ENCODE measurements at places on chromosomes 1 and 21.

DNA sequence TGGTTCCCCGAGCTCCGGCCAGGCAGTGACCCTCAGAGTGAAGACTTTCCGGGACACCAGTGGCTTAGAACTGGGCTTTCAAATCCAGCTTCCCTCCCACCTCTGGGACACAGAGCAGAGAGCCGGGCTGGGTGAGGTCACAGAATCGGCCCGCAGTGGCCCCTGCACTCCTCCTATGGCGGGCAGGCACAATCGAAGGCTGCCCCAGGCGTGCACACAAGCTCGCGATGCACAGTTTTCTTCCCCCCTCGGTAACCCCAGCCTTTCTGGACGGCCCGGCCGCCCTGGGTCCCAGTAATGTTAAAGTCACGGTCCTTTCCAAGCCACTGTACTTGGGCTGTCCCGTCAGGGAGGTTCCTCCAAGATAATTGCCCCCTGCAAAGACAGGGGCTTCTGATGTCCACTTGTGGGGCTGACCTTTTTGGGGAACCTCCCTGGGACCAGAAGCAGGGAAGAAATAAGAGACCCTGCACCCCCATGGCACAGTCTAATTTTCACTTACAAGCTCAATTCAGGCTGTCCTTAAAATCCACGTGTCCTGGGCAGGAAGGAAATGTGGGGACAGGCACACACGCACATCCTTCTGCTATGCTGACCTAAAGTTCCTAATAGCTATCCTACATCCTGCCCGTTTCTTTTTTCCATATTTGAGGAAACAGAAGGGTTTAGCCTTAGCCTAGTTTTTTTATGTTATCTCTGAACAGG lies 13.7 kb downstream of the TFF3 start:
- DNase-seq, result no peak

DNA sequence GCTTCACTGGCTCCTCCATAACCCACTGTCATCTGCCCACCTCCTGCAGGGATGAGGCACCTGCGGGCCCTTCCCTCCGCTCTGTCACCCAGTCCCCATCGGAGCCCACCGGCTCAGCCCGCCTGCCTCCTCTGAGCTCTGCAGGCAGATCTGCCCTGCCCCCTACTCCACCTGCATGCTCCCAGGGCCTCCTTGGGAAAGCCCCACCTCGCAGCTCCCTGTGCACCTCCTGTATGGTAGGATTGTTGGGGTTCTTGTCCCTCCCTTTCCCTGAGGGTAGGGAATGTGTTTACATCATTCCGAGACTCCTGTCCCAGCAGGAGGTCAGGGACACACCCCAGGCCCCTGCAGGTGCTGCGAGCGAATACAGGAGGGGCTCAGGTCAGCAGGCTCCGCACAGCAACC lies 50.5 kb downstream of the SIK1 start:
- no peak for DNase-seq

DNA sequence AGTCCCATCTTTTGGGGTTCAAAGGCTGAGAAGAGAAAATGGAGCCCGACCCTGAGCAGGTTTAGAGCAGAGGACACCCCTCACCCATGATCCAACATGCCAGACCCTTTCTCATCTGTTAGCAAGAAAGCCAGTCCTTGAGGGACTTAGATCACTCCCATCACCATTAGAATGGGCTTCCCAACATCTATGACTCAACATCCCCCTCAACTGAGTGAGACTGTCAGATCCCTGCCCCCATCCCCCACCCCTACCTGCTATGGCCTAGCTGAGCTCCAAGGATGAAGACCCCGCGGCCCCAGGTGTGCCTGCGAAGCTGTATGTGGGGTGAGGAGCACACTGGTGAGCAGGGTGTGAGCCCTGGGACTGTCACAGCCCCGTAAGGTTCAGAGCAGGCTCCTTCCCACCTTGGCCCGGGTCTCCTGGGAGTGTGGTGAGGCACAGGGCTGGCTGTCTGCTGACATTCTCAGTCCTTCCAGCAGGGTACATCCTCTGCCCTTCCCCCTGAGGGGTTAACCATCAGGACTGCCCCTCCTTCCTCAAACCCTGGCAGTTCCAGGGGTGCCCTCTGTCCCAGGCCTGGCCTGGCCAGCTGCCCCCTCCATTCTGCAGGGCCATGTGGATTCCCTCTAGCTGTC lies 21.4 kb upstream of the BLACAT1 start:
- no peak for DNase-seq

DNA sequence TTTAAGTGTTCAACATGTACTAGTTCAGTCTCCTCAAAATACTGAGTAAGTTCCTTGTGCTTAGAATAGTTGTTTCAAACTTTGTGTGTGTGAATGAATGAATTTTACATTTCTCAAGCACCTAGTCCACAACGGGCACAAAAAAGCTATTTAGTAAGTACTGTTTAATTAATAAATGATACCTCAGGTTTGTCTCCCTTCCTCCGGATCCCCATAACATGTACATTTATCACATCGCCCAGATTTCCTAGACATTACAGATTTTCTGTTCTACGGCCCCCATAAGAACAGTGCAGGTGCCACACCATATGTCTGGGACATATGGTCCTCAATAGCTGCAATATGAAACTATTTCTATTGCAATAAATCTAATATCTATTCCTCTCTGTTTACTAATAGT lies 1.3 kb upstream of the TTF2 start:
- DNase-seq, result no peak

DNA sequence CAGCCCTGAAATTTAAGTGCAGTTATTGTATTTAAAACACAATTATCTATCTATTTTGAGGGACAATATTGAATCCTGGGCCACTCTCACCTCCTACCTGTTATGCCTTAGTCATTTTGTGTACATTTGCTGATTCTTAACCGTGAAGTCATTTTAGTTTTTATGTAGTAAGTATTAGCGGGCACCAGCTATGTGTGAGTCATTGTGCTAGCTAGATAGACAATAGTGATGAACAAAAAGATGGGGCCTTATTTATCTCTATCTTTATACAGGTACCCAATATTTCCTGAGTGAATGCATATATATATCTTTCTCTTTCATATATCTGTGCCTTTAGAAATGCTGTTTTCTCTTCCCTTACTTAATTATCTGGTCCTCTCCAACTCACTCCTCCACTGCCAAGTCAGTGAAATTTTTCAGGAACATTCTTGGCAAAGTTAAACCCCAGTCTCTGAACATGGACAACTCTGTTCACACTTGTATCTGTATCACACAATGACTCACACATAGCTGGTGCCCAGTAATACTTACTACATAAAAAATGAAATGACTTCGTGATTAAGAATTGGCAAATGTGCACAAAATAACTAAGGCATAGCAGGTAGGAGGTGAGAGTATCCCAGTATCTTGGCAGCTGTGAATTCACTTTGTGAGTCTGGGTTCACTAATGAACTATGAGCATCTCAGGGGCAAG lies 166.0 kb upstream of the C8B start:
- no peak for DNase-seq

- DNase-seq, result peak; percentile 59
These were observed 18.4 kb upstream of the LY9 start for GRCh38 chr1:160777486-160778089.

DNA sequence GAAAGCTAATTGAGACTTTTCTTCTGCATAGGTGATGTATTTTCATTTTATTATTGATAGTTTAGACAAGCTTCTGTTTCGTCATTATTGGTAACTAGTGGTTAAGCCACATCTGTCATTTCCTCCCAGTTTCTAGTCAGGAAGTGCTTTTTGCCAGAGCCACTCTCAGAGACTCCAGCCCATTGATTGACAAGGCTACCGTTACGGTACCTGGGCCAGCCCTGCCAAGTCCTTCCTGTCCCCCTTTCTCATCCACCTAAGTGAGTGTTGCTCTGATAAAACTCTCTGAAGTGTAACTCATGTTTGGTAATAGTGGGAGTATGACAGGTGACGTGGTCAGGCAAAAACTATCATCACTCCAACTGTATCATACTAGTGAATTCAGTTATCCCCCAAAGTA lies 29.6 kb upstream of the AGL start:
- DNase-seq, result no peak

- DNase-seq, result no peak
These were observed 5.1 kb upstream of the PARK7 start for GRCh38 chr1:7956218-7957032.

- DNase-seq, result no peak
These were observed 114.2 kb downstream of the ADGRL4 start for GRCh38 chr1:78892260-78892840.

- no peak for DNase-seq
These were observed 179.3 kb downstream of the ETS2 start for GRCh38 chr21:38984982-38985567.

GRCh38 chr21:42010507-42011495 lies 641 bp upstream of the ZBTB21 start:
- peak; percentile 35 for DNase-seq

- DNase-seq, result no peak
These were observed 1105.0 kb downstream of the PLA2G4A start for GRCh38 chr1:187933562-187934419.

- DNase-seq, result no peak
These were observed 24.0 kb upstream of the BTG3 start for GRCh38 chr21:17636711-17637110.

- DNase-seq, result no peak
These were observed 12.4 kb upstream of the PLXNA2 start for GRCh38 chr1:208256556-208256955.

DNA sequence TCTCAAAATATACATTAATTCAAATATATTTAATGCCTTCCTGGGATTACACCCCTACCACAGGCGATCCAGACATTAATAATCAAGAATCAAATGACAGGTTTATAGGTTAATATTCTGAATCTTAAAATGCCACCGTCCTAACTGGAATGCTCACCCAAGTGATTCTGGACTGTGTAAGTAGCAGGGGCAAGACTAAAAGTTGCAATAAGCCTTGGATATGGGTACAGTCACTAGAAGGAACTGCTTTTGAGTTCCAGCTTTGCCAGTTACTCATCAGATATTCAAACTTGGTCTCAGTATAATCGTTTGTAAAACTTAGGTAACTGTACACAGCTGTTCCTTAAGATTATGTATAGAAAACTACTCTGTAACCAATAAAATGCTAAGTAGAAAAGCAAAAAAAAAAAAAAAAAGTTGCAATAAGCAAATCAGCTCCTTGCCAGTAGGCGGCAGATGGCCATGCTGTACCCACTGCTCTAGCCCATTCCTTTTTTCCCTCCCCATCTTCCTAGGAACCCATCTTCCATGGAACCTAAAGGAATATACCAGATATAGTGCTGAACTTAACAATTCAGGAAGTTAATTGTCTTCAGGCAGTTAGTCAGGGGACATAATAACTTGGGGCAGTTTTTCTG lies 10.5 kb downstream of the RO60 start:
- no peak for DNase-seq

GRCh38 chr1:112981426-112981825 lies 25.4 kb upstream of the SLC16A1 start:
- no peak for DNase-seq

DNA sequence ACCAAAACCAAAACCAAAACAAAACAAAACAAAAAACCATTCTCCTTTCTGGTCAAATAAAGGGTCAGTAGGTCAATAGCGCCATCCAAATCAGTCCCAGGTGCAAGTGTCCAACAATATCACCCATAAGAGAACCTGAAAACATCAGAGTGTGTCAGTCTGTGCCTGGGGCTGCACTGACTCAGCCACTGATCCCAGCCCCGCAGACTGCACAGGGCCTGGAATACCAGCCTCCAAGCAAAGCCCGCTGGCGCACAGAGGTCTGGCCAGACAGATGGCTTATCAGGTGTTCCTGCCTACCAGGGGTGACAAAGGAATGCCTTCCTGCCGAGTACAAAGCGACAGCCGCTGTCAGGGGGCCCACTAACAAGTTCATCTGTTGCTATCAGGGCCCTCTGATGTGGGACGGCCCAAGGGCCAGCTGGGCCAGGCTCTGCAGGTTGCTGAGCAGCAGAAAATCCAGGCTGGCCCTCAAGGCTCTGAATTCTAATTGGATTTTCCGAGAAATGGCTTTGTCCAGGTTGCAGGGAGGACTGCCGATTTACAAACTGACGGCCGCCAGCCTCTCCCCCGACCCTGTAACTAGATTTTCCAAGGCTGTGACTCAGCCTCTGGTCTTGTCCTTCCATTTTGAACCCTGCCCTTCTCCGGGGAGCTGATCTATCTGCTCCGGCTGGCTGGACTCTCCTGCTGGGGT lies 13.7 kb upstream of the TMEM51 start:
- no peak for DNase-seq

GRCh38 chr1:12203216-12204007 lies 26.4 kb upstream of the VPS13D start:
- DNase-seq, result no peak

GRCh38 chr1:90417126-90417525 lies 300.0 kb downstream of the BARHL2 start:
- no peak for DNase-seq

GRCh38 chr1:12148160-12148957 lies 18.4 kb upstream of the TNFRSF1B start:
- DNase-seq, result no peak

DNA sequence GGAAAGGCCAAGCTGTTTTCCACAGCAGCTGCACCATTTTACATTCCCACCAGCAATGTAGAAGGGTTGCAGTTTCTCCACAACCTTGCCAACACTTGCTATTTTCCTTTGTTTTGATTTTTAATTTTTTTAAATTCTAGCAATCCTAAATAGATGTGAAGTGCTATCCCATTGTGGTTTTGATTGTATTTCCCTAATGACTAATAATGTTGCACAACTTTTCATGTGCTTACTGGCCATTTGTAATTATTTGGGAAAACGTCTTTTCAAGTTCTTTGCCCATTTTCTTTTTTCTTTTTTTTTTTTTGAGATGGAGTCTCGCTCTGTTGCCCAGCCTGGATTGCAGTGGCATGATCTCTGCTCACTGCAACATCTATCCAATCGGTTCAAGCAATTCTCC lies 53.9 kb downstream of the VCAM1 start:
- no peak for DNase-seq

DNA sequence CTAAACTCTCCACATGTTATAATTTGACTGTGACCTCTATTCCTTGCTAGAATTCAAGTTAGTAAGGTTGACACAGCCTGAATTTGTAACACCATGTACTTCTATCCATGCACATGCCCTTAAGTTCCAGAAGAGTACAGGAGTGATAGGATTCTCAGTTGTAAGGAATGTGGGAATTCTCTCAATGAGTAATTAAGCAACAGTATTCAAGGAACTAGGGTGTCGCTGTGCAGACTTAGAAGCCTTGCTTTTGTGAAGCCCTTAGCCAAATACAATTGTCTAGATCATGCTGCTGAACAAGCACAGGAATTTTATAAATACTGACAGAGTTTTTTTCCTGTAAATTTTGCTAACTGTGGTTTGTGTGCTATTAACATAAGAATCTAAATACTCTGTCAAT lies 276.3 kb upstream of the PTBP2 start:
- DNase-seq, result no peak

- no peak for DNase-seq
These were observed 208.7 kb downstream of the HLX start for GRCh38 chr1:221087919-221088318.

GRCh38 chr1:185654952-185655314 lies 79.3 kb upstream of the HMCN1 start:
- DNase-seq, result no peak

DNA sequence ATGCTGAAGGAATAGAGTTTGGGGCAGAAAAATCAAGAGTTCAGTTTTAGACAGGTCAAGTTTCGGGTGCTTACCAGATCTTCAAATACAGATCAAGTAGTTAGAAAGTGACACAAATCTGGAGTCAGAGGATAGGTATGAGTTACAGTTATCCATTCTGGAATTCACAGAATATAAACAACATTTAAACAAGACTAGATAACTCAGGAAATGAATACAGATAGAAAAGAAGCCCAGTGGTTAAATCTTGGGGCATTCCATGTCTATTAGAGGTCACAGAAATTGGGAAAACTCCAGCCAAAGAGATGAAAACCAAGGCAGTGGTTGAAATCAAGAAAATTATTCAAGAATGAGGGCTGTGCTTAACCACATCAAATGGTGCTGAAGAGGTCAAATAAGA lies 187.0 kb upstream of the HP1BP3 start:
- no peak for DNase-seq

Data from germinal center (tissue), 1 donor.